ENCODE measurements at places on chromosomes 4 and X. TPM values are rescaled to one million over a fixed set of nuclear protein-coding genes. Genes with fewer than 3 reads are reported as not detected.

The SRPK3 gene
- not detected for total RNA-seq

The ODAM gene
- not detected for total RNA-seq

The SCOC gene
- 44.7 TPM for total RNA-seq

The HSFX3 gene
- total RNA-seq = not detected

The MAGEA1 gene
- total RNA-seq = not detected

The CTAG2 gene
- not detected for total RNA-seq

The MID1 gene
- total RNA-seq = 1.2 TPM

The PAGE2 gene
- total RNA-seq = not detected

The PNMA6F gene
- total RNA-seq = not detected

The NUDT10 gene
- total RNA-seq = 1.2 TPM

The SLITRK2 gene
- total RNA-seq = not detected

The DDIT4L gene
- total RNA-seq = 0.49 TPM

The SMIM43 gene
- not detected for total RNA-seq

The PCDH7 gene
- total RNA-seq = not detected

The TADA2B gene
- 9.9 TPM for total RNA-seq

The GPR34 gene
- not detected for total RNA-seq

The UGT2B15 gene
- not detected for total RNA-seq

The PPP1R2C gene
- total RNA-seq = not detected

The GPM6B gene
- not detected for total RNA-seq

The ING2 gene
- total RNA-seq = 14.4 TPM

The BEND2 gene
- not detected for total RNA-seq

The MAGEC3 gene
- not detected for total RNA-seq

The RBBP7 gene
- 213 TPM for total RNA-seq

The PAGE1 gene
- not detected for total RNA-seq

The CPZ gene
- total RNA-seq = not detected

The TEC gene
- 3.7 TPM for total RNA-seq

The UGT2A3 gene
- not detected for total RNA-seq

The CT45A6 gene
- not detected for total RNA-seq

The KIT gene
- not detected for total RNA-seq

The SPIN4 gene
- 3.1 TPM for total RNA-seq

The ZNF711 gene
- 0.79 TPM for total RNA-seq

The PABPC1L2A gene
- not detected for total RNA-seq

The PLXNB3 gene
- total RNA-seq = 0.44 TPM

The UGT2B11 gene
- total RNA-seq = not detected
